Frontal cortex (tissue), 4 donors: ENCODE measurements at places on chromosomes 1 and 21. TPM values are rescaled to one million over a fixed set of nuclear protein-coding genes. Genes with fewer than 3 reads are reported as not detected.

The F3 gene
- total RNA-seq, result 24.9 TPM

The LMOD1 gene
- 0.41 TPM for total RNA-seq

The PATJ gene
- total RNA-seq, result 24.1 TPM

The MAN1C1 gene
- total RNA-seq, result 5.3 TPM

The IGSF9 gene
- total RNA-seq, result 5.3 TPM

The FTCD gene
- 0.41 TPM for total RNA-seq

The WDR47 gene
- 277 TPM for total RNA-seq

The AXDND1 gene
- 0.41 TPM for total RNA-seq

The SLAMF8 gene
- total RNA-seq, result not detected

The TRPM2 gene
- 1.6 TPM for total RNA-seq

The OR10J1 gene
- not detected for total RNA-seq

The TLR5 gene
- total RNA-seq, result 1.2 TPM

The RIMKLA gene
- 31.4 TPM for total RNA-seq

The GART gene
- 83.2 TPM for total RNA-seq

The KRTAP13-2 gene
- not detected for total RNA-seq

The TLCD4 gene
- 15.9 TPM for total RNA-seq

The TTC4 gene
- 20.0 TPM for total RNA-seq

The TRIM46 gene
- 21.2 TPM for total RNA-seq

The CYB5RL gene
- 4.5 TPM for total RNA-seq

The OLIG2 gene
- 14.7 TPM for total RNA-seq

The EGLN1 gene
- total RNA-seq, result 91.3 TPM

The STIL gene
- 7.7 TPM for total RNA-seq

The ZBTB7B gene
- 0.82 TPM for total RNA-seq

The NCF2 gene
- total RNA-seq, result 4.9 TPM

The FAM131C gene
- total RNA-seq, result 1.2 TPM

The GPX7 gene
- total RNA-seq, result 29.3 TPM

The LMX1A gene
- total RNA-seq, result not detected

The ANGPTL1 gene
- 2.0 TPM for total RNA-seq

The RASAL2 gene
- 28.9 TPM for total RNA-seq

The OR2T33 gene
- total RNA-seq, result not detected

The PAQR7 gene
- 8.6 TPM for total RNA-seq

The STX12 gene
- 175 TPM for total RNA-seq

The AGMAT gene
- total RNA-seq, result 0.82 TPM

The LAD1 gene
- not detected for total RNA-seq

The CFHR5 gene
- total RNA-seq, result not detected

The S100A1 gene
- total RNA-seq, result 1.2 TPM

The MAGOH gene
- total RNA-seq, result 15.9 TPM

The SPATA21 gene
- total RNA-seq, result not detected

The CROCC gene
- total RNA-seq, result 17.5 TPM

The G0S2 gene
- total RNA-seq, result 1.6 TPM

The FCRLA gene
- not detected for total RNA-seq

The IFFO2 gene
- 7.7 TPM for total RNA-seq

The CCDC190 gene
- total RNA-seq, result not detected

The CD52 gene
- not detected for total RNA-seq

The TNFRSF8 gene
- not detected for total RNA-seq

The SGIP1 gene
- 45.2 TPM for total RNA-seq

The CFHR3 gene
- not detected for total RNA-seq

The NBPF6 gene
- total RNA-seq, result not detected

The NIBAN1 gene
- 2.4 TPM for total RNA-seq

The RRP1B gene
- total RNA-seq, result 21.6 TPM
